H7 (cell line): ENCODE measurements at places on chromosomes 4 and X.

DNA sequence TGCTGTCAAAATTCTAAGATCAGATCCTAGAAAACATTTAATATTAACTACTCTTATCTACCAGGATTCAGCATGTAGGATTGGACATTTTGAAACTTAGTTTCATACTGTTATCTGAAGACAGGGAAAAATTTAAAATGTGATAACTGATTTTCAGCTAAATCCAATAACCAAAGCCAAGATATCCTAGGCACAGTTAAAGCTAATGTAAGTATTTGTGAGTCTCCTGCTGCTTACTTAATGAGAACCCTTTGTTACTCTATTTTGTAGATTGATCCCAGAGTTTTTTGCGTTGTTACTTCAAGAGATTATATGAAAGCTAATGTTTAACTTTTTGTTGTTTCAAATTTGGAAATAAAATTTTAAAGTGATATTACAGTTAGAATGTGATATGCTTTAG, 2.0 kb downstream of the CPE start:
- no peak for DNase-seq

- no peak for DNase-seq
These were observed 81.5 kb upstream of the CD99 start for GRCh38 chrX:2609431-2610238.

GRCh38 chr4:124903995-124904722, 191.6 kb upstream of the ANKRD50 start:
- DNase-seq = no peak

GRCh38 chr4:114782415-114783214, 184.0 kb downstream of the UGT8 start:
- DNase-seq = no peak

DNA sequence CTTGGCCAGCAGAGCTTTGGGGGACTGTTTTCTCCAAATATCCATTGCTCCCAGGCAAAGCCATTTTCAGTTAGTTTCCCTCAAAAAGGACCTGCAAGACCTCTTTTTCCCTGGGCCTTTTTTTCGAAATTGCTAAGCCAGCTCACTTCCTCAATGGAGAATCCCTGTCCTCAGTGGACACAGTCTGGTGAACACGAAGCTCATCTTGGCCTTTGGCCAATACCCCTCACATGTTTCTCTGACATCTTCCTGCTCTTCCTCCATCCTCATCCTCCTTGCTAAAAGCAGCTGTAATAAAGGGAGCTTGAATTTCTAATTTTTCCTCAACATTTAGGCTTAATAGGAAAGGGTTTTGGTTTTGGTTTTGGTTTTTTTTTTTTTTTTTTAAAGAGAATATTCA, 17.6 kb upstream of the PRPS1 start:
- DNase-seq = no peak

- DNase-seq = peak; percentile 54
These were observed 4.5 kb downstream of the DOK7 start for GRCh38 chr4:3467601-3468031.

GRCh38 chr4:111991797-111992196, 153.5 kb upstream of the FAM241A start:
- DNase-seq = no peak

DNA sequence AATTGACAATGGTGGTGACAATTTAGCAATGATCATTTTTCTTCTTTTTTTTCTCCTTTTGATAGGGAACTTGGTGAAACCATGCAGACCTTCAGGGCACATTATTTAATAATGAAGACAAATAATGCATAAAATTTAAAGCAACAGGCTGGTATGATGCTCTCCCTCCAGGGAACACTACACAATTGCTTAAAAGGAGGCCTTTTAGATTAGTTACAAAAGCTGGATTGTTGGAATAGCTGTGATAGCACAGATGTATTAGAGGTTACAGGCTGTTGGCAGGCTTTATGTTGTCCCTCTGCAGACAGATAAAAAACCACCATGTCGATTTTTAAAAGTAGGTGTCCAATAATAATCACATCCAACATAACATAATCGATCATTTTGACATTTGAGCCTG, 307.0 kb downstream of the ADGRL3 start:
- DNase-seq = no peak

DNA sequence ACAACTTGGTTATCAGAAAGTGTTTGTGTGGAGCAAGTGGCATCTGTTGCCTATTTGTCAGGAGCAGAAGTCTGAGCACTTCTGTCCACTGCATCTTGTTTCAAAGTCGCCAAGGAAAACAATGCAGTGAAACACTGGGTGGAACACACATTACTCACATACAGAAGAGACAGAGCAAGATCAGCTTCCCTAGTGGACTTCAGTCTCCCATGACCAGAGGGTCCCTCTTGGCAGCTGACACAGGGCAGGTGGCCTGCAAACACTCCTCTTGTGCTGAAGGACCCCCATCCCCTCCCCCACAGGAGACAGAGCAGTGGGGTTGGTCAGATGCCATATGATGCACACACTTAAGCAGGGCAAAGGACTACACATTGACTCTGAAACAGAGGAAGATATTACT, 3.6 kb upstream of the BBS12 start:
- no peak for DNase-seq

DNA sequence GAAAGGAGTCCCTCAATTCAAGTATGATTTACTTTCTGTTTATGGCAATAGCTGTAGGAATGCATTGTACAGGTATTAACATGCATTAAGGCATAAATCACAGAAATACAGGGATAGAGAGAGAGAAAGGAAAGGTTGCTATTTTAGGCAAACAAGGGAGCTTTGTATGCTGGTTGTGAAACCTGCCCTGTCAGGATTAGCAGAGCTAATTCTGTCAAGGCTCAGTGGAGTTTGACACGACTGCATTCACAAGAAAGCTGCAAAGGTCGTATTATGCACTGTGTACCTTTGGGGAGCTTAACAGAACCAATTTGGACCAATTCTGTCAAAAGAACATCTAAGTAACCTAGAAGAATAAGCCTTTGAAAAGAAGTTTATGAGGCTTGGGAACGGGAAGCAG, 239.3 kb downstream of the GRIA2 start:
- no peak for DNase-seq

- no peak for DNase-seq
These were observed 958.3 kb upstream of the ADGRL3 start for GRCh38 chr4:60241866-60242265.

DNA sequence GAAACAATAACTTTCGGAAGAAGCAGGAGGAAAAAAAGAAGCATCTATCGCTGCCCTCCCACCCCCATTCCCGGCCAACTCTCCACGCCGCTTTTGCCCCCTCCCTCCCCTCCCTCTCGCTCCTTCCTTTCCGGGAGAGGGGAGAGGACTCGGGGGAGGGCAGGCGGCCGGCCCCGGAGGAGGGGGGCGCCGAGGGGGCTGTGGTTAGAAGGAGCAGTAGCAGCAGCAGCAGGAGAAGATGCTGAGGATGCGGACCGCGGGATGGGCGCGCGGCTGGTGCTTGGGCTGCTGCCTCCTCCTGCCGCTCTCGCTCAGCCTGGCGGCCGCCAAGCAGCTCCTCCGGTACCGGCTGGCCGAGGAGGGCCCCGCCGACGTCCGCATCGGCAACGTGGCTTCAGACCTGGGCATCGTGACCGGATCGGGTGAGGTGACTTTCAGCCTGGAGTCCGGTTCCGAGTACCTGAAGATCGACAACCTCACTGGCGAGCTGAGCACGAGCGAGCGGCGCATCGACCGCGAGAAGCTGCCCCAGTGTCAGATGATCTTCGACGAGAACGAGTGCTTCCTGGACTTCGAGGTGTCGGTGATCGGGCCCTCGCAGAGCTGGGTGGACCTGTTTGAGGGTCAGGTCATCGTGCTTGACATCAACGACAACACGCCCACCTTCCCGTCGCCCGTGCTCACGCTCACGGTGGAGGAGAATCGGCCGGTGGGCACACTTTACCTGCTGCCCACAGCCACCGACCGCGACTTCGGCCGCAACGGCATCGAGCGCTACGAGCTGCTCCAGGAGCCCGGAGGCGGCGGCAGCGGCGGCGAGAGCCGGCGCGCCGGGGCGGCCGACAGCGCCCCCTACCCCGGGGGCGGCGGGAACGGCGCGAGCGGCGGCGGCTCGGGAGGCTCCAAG, 1.3 kb downstream of the PCDH7 start:
- peak; percentile 87 for DNase-seq

DNA sequence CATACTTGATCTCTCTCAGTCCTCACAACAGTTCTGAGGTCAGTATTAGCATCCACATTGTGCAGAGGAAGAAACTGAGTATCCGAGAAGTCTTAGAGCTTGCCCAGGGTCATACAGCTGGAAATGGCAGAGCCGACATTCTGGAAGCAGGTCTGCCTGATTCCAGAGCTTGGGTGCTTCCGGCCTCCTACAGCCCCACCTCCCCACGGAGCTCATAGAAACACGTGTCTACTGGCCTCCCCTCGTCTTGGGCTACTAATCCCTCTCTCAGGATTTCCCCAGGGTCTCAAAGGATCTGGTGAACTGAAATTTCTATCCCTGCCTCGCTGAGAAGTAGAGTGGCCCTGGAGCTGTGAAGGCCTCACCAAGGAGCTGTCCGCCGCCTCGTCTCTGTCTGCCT, 12.0 kb upstream of the KDM5C start:
- DNase-seq = no peak

DNA sequence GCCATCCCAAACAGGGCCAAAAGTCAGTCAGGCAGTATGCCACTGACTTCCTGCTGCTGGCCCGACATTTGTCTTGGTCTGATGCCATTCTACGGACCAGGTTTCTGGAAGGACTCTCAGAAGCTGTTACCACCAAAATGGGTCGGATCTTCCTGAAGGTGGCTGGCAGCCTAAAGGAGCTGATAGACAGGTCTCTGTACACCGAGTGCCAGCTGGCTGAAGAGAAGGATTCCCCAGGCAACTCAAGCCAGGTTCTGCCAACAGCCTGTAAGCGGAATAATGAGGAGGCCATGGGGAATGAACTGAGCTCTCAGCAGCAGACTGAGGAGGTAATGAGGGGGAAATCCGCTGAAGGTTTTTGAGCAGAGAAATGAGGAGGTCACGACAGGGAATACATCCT, 95.7 kb downstream of the RTL9 start:
- no peak for DNase-seq

DNA sequence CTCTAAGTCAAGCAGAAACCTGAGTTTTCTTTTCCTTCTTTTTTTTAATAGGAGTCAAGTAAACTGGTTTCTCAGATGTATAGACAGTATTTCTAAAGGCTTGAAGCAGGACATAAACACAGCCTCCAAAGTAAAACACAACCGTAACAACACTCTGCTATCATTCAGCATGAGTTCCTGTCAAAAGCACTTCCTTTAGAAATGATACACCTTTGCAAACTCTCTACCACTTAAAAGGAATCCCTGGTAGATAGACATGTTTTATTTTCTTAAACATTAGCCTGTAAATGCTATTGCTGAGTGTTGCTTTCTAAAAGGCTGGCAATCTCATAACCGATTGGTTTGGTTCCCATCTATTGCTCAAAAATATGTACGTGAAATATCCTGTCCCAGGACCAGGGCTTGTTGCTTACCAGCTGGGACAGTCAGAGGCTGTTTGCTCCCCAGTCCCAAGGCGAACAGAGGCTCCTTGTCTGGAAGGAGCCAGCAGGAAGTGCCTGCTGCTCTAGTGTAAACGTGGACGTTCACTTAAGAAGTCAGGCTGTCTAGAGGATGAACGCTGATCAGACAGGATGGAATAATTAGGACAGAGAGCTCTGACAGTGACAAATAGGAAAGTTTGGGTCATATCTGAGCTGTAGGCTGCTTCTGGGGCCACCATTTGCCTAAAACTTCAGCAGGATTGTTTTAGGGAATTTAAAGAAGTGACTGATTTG, 173.9 kb upstream of the KLF3 start:
- DNase-seq = no peak

- DNase-seq = no peak
These were observed 196.8 kb upstream of the ANXA3 start for GRCh38 chr4:78354782-78355181.

DNA sequence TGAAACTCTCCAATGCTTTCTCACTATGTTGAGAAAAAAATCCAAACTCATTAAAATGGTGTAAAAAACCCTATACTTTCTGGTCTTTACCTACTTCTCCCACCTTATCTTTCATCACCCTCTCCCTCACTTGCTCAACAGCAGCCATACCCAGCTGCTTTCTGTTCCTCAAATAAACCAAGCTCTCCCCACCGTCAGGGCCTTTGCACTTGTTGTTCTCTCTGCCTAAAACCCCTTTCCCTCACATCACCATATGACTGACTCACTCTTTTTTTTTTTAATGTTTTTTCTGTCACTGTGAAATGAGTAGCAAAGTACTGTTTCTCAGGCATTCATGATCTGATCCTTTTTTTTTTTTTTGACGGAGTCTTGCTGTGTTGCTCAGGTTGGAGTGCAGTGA, 122.3 kb upstream of the TMEM164 start:
- DNase-seq = no peak

- DNase-seq = no peak
These were observed 31.0 kb downstream of the OSTC start for GRCh38 chr4:108681321-108681809.

DNA sequence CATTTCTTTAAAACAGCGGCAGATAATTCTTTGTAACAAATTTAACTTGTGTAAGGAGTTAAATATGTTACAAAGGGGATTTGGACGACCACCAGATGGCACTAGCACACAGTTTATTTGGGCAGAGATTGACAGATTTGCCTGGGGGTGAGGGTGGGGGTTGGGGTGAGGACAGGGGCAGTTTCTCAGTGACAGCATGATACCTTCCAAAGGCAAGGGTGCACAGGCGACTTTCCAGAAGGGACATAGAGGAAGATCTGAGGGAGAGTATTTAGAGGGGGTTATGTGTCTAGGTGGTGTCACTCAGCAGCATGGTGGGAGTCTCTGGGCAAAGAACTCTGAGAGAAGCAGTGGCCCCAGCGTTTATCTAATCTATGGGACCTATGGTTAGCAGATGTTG, 9.6 kb upstream of the TMA16 start:
- DNase-seq = peak; percentile 65

- DNase-seq = peak; percentile 40
These were observed 5.0 kb downstream of the TFDP3 start for GRCh38 chrX:133213117-133213516.

- no peak for DNase-seq
These were observed 1012.0 kb downstream of the RPA4 start for GRCh38 chrX:97895751-97896150.

GRCh38 chr4:155434904-155435303, 58.1 kb upstream of the MAP9 start:
- no peak for DNase-seq

- DNase-seq = no peak
These were observed 6.7 kb downstream of the TEC start for GRCh38 chr4:48262926-48263325.

DNA sequence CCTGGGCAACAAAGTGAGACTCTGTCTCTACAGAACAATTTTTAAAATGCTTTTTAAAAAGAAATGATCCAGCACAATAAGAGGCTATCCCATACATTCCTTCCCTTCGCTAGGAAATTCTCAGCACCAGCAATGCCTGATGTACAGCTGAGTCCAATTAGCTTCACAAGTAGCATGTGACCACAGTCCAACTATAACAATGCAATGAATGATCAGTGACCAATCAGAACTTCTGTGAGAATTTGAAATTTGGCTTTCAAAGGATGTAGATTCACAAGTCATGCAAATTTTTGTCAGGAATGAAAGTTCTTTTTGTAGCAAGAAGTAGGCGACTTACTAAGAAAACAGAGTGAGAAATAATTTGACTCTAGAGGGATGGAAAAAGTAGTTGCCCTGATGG, 278.5 kb upstream of the UGT8 start:
- no peak for DNase-seq

GRCh38 chr4:41129936-41130440, 84.4 kb downstream of the APBB2 start:
- DNase-seq = no peak
